ENCODE measurements at places on chromosomes 1 and 21.

DNA sequence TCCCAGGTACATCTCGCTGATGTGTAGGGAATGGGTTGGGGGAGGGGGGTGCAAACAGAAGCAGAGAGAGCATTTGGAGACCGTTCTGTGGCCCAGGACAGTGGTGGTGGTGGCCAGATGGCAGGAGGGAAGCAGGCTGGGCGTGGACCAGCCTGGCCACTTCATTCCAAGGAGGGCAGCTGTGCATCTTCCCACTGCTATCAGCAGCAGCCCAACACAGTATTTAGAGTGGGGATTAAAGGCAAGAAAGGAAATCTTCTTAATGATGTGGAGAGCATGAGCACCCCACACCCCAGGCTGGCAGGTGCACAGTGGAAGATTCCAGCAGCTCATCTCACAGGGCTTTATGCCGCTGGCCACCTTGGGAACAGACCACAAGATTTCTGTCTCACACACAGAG, 198.7 kb downstream of the NPHP4 start:
- DNase-seq = no peak

- DNase-seq = no peak
Measured at GRCh38 chr1:113073479-113073950, 517 bp downstream of the LRIG2 start.

GRCh38 chr1:156382561-156382960, 13.6 kb downstream of the RHBG start:
- no peak for DNase-seq

GRCh38 chr1:10917513-10918454, 94.7 kb upstream of the TARDBP start:
- no peak for DNase-seq

- no peak for DNase-seq
Measured at GRCh38 chr1:195849180-195849579, 759.1 kb downstream of the KCNT2 start.

DNA sequence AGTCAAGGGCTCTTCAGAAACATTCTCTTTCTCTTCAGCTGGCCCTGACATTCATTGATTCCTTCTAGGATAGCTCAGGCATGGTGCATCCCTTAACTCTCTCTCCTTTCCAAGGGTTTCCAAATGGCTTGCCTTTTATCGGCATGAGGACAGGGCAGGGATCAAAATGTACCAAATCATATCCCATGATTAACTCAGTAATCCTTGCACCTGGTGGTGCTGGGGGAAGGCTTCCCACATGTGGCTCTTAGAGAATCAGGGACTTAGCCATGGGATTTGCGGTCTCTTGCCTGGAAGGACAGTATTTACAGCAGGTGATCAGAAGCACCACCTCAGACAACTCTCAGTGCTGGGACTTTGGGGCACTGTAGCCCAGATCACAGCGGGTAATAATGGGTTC, 46.2 kb upstream of the EDEM3 start:
- no peak for DNase-seq

GRCh38 chr1:218474128-218474527, 129.0 kb downstream of the TGFB2 start:
- no peak for DNase-seq

- DNase-seq = no peak
Measured at GRCh38 chr1:200296091-200296661, 113.7 kb downstream of the ZNF281 start.

GRCh38 chr1:30465096-30465495, 258.3 kb downstream of the MATN1 start:
- no peak for DNase-seq

DNA sequence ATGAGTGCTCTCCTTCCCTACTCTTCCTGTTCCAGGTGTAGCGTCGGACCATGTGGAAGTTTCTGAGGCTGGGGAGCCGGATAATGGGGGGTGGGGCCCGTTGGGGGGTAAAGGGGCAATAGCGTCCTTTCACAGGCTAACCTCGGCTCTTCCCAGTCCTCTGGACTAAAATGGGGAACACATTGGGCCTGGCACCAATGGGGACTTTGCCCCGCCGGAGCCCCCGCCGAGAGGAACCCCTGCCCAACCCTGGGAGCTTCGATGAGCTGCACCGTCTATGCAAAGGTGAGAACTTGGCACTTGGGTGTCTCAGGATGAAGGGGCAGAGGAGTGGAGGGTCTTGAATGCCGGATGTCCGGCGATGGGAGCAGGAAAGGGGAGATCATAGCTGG, 456 bp downstream of the TOMM40L start:
- DNase-seq = no peak

DNA sequence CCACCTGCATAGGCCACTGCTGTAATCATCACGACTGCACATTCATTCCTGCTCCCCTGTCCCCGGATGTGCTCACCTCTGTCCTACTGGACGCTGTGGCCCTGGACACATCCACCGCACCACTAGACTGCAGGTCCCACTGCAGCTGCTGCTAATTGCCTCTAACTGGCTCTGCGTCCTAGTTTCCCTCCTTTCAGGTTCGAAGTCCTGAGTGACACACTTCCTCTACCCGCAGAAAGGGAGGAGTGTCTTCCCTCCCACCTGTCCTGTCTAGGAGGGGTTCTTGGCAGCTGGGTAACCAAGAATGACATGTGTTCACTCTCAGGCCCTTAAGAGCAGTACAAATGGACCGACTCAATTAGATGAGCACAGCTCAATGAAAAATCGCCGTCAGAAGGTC, 40.5 kb upstream of the ITPKB start:
- DNase-seq = no peak

DNA sequence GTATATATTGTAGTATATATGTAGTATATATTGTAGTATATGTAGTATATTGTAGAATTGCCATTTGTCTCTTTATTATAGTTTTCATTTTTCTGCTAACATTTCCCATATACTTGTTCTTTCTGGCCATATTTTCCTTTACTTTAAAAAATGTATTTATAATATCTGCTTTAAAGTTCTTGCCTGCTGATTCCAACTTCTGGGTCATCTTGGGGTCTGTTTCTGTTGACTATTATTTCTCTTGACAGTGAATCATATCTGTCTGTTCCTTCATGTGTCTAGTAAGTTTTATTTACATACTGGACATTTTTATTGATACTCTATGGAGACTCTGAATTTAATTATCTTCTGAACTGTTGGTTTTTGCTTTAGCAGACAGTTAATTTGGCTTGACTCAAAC, 45.9 kb downstream of the MARK1 start:
- no peak for DNase-seq

DNA sequence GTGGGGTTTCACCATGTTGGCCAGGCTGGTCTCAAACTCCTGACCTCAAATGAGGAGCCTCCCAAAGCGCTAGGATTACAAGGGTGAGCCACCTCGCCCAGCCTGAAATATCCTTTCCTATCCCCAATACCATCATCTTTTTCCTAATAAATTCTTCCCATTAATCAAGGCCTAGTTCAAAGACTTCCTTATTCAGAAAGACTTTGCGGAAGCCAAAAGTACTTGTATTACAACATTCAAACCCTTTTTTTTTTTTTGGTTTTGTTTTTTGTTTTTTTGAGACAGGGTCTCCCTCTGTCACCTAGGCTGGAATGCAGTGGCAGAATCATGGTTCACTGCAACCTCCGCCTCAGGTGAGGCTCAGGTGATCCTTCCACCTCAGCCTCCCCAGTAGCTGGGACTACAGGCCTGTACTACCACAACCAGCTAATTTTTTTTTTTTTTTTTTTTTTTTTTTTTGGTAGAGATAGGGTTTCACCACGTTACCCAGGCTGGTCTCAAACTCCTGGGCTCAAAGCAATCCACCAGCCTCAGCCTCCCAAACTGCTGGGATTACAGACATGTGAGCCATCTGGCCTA, 7.6 kb downstream of the SLC19A2 start:
- no peak for DNase-seq

- DNase-seq = no peak
Measured at GRCh38 chr1:79785561-79785960, 779.0 kb upstream of the ADGRL4 start.

GRCh38 chr1:230905733-230906132, 37.4 kb upstream of the C1orf198 start:
- no peak for DNase-seq

DNA sequence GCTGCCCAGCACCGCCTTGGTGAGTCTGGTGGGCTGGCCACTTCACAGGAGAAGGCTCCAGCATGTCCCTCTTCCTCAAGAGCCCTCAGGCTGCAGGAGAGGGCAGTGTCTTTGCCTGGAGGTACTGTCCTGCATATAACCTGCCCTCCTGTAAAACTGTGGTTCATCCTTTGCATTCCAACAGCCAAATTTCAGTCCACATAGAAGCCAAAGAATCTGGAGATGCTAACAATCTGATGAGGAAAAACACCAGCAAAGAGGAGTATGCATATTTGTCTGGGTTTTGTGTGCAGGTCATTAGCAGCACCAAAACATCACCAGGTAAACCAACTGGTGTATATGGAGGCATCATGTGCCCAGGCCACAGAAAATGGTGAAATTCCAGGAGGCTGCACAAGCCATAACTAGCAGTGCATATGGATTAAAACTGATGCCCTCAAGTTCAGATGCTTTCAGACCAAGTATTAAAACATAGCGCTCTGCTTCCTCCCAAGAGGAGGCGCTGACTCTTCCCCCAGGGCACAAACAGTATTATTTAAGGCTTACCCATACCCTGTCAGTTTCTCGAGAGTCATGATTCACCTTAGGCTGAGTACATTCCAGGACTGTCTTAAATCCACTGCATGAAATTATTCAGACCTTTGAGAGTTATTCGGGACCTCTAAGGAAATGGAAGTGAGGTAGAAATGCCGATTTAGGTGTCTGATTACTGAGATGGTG, 150.5 kb upstream of the COA6 start:
- DNase-seq = no peak

DNA sequence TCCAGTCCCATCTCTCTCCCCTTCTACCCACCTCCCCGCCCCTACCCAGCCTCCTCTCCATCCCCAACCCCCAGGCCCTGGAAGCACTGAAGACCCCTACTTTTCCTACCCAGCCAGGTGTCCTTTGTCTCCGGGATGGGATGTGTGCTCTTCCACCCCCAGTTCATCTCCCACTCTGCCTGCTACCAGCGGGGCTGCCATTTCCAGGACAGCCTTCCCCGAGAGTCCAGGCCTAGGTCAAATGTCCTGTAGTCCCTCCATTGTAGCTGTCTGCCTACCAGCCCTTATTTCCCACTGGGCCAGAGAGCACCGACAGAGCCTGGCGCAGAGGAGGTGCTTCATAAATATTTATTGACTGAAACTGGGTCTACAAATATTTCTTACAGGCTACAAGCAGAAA, 72.0 kb upstream of the TLR5 start:
- no peak for DNase-seq

GRCh38 chr1:113399062-113399583, 8.8 kb downstream of the MAGI3 start:
- DNase-seq = no peak

GRCh38 chr1:233290396-233291034, 5.0 kb downstream of the PCNX2 start:
- DNase-seq = no peak

DNA sequence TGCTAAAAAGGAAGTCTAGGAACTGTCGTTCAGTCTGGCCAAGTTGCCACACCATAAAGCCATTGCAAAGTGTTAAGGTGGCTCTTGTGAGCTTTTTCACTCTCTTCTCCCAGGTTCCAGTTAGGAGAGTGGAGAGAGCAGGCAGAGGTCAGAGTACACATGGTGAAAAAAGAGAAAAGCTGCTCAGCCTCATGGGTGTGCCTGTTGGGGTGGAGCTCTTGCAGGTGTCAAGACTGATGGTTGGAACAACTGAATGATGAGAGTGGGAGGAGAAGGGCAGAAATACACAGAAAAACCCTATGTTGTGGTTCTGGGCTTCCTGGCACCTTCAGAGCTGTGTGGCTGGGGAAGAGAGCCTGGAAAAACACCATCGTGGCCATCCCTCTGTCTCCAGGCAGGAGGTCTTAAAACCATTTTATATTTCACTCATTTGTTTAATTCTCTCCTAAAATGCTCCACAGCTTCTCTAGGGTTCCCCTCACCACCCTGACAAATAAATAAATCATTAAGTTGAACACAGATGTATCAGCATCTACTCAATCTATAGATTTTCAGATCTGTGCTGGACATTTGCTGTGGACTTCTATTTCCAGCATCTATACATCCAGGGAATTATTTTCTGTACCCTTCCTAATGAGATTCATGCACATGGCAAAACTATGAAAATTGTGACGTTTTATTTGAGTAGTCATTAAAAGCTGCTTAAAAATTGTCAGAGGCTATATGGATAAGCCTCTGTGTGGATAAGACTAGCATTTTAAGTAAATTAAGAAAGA, 17.5 kb downstream of the UBASH3A start:
- no peak for DNase-seq

DNA sequence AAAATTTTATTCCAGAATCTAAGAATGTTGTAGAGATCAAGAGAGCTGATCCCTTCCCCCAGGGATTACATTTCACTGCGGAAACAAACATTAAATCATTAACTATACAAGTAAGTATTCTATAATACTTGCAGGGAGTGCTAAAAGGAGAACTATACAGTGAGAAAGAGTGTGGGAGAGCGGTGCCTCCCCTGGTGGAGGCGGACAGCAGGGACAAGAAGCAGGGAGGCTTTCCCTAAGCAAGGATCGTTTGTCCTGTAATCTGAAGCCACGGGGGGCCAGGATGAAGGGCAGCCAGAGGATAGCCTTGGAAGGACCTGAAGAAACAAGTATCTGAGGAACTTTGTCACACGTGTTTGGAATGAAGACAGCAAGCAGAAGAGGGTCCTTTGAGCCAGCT, 40.1 kb downstream of the SLC9C2 start:
- DNase-seq = no peak

GRCh38 chr1:202952818-202953217, 5.3 kb downstream of the ADIPOR1 start:
- DNase-seq = no peak

DNA sequence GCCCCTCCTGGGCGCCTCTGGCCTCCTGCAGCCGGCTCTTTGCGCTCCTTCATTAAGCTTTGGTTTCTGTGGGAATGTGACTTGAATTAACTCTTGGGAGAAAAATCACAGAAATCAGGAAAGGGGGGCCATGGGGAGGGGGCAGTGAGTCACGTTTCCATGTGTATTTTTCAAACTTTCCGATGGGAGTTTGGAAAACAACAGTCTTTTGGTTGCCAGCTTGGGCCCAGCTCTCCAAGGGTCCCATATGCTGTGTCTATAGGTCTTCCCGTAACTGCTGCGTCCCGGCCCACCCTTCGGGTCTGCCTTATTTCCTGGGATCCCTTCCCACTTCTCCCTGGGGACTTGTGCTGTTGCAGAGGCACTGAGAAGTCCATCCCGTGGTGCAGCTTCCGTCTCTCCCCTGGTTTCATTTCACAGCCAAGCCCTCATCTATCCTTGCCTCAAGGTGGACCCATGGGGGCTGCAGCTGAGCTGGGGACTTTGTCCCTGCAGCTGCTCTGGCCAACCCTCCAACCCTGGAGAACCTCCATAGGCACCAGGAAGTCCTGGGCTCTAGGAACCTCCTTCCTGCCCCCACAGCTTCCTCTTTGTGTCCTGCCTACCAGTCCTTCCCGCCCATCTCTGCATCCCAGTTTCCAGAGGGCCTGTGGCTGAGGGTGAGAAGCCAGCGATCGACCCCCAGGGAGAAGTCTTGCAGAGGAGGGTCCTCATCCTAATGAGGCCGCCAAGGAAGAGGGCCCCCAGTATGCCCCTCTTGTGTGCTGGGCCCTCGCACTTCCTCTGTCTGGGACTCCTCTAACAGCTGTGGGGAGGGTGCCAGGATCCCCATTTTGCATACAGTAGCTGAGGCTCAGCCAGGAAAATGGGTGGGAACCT, 11.6 kb upstream of the LMNA start:
- no peak for DNase-seq

GRCh38 chr1:77926561-77927357, 38.3 kb downstream of the NEXN start:
- no peak for DNase-seq
